Activated T-helper 17 cell treated with anti-CD3 and anti-CD28 coated beads, Interleukin-2, amount 50 U/mL, for 72 hours (primary cell): ENCODE measurements at places on chromosomes 2 and 18. TPM values are rescaled to one million over a fixed set of nuclear protein-coding genes. Genes with fewer than 3 reads are reported as not detected.

The ME2 gene
- total RNA-seq = 58.4 TPM

The PLGLB2 gene
- 1.6 TPM for total RNA-seq

DNA sequence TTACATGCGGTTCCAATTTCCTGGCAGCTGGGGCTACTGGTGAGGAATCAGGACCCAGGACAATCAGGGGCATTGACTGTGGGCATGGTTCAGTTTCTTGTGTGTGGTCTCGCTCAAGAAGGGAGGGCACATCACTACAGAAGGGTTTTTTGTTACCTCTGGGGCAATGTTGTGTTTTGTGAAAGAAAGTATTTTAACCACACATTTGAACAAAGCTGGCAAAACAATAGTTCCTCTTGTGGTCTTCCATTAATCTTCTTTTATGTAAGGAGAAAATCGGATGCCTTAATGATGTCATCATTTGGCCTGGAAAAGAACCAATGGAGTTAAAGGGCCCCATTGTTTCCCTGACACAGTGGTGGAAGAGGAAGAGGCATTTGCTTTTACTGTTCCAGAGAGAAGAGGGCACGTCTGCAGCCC, 197.4 kb downstream of the SH3BP4 start:
- ATAC-seq = no peak

- ATAC-seq = no peak
Observed at GRCh38 chr2:26883956-26884355, 36.0 kb downstream of the DPYSL5 start.

DNA sequence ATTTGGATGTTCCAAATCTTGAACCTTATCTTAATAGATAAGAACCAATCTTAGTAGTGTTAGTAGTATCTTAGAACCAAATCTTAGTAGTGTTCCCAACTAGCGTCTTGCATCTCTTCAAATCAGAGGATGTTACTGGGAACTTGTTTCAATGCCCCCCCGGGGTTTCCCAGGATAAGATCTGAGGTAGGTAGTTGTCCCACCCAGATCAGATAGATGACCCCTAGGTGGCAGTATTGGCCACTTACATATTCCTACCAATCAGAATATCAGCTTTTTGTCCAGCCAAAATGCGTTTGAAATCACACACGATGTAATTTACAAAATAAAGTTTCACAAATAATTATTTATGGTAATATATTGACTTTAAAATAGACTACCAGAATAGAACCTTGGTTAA, 314.8 kb downstream of the MBD2 start:
- ATAC-seq = peak; percentile 52

The STARD6 gene
- not detected for total RNA-seq

DNA sequence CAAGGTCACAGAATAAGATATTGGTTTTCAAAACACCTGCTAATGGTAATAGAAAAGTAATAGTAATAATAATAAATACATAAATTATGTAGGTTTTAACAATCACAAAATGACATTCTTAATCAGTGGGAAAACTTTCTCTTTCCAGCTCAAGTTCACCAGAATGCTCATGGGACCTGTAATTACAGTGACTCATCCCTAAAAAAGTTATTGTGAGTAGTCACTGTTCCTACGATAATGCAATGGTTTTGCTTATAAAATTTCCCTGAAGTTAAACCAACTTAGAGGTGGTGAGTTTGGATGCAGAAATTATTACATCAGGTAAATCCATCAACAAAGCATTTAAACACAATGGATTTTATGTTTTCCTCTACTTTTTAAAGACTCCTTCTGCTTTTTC, 502.3 kb downstream of the PID1 start:
- ATAC-seq = no peak

GRCh38 chr2:27709326-27709725, 45.6 kb downstream of the SLC4A1AP start:
- no peak for ATAC-seq

DNA sequence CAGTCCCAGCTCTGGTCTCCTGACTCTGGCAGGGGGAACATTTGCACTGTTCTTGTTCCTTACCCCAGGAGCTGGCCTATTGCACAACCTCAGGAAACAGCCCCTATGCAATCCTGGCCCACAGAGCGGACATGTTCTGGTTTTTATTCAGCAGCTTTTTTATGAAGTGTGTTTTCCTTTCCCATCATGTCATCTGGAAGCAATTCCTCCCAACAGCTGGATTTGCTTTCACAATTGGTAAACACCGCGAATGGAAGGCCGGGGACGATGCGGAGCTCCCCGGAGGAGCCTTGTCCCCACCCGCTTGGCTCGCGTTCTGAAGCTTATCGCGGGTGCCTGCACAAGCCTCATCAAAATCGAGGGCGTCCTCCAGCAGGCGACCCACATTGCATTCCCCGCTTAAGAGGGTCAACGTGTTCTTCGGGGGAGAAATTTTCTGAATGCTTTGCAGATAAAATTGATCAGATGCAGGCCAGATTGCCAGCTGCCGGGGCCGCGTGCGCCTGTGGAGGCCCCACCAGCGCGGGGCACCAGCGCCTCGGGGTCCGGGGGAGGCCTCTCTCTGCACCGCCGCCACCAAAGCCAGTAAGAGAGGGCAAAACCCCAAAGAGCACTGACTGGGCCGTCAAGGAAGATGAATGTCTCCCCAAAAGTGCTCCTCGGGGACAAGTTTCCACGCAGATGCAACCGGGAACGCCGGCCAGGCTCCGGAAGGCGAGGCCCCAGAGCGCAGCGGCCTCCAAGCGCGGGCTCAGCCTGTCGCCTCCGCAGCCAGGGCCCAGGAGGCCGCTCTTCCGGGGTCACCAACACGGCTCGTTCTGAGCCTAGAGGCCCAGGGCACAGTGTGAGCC, 60.3 kb upstream of the SP3 start:
- no peak for ATAC-seq

The LRATD1 gene
- not detected for total RNA-seq

The CDKL4 gene
- 0.50 TPM for total RNA-seq

The PDIA6 gene
- total RNA-seq = 206 TPM

DNA sequence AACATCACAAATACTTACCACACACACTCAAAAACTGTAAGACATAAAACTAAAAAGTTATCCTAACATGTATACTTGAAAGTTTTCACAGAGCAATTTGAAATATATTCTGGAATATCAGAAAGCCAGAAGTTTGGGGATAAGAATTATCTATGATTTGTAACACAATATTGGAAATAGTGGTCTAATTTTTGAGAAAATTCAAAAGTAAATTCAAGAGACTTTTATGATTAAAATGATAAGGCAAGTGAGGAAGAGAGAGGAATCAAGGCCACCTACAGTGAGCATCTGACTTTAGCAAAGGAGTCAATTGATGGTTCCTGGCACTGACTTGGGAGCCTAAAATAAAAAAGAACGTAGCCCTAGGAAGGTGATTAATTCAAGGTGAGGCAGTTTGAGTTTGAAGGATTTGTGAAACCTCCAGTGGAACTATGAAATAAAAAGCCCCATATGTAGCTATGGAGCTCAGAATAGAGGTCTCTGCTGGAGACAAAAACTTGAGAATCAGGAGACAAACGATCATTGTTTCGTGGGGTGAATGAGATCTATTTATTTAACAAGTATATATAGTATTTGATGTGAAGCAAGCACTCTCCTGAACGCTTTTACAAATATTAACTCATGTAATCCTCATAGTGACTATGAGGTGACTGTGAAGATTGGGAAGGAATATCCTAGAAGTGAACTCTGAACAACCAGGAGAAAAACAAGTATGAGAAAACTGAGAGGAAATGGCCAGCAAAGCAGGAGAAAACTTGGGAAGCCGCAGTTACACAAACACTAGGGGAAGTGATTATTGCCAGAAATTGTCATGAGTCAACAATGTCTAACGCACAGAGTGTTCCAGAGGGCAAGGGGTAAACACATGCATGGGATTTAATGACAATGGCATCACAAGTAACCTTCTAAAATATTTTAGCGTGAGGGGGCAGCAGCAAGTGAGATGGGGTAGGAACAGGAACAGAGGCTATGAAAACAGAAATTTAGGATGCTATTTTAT, 12.8 kb downstream of the TFPI start:
- ATAC-seq = no peak

DNA sequence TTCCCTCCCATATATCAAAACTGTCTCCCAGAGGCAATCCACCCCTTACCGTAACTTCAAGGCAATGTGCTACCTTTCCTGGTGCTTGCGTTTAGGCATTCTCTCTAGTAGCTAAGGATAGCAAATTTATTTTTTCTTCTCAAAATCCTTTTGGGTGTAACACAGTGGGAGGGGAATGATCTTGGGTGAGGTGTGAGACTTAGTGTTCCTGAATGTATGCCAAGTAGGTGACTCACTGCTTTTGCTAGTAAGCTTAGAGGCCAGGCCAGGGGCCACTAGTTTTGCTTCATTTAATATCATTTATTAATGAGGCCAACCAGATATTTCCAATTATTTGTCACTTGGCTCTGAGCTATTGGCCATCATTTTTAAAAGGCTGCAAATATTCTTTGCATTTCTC, 135.5 kb downstream of the NAPG start:
- ATAC-seq = no peak

The GNAL gene
- total RNA-seq = 0.30 TPM

DNA sequence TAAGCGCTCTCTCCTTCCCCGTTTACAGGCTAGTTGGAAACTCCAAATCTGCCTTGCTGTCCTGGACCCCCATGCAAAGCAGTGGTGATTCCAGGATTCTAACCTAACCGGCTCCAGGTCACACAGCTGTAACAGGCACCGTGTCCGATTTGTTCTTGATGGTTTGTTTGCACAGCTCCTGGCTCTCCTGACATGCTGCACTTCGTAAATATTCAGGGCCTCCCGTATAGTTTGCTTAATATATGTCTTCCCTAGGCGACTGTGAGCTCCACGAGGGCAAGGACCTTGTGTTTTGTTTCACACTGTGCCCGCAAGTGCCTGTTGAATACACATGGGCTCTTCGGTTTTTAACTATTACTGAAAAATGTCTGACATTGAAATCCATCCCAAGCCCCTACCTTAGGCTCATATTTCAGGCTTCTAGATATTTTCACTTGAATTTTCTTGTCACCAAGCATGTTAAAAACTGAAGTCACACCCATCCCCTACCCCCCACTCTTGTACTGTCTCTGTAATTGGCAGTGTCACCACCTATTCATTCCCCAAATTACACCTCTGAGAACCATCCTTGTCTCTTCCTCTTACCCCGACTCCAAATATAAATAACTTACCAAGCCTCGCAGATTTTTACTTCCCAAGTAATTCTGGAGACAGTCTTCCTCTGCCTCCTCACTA, 1.0 kb upstream of the PUM2 start:
- ATAC-seq = no peak

- no peak for ATAC-seq
Observed at GRCh38 chr2:225112362-225113126, 70.3 kb upstream of the DOCK10 start.

GRCh38 chr2:170766693-170767092, 3.5 kb upstream of the ERICH2 start:
- no peak for ATAC-seq

- ATAC-seq = no peak
Observed at GRCh38 chr2:46878886-46879285, 36.7 kb downstream of the MCFD2 start.

The PAX8 gene
- 0.86 TPM for total RNA-seq

- no peak for ATAC-seq
Observed at GRCh38 chr18:59575995-59576394, 121.2 kb downstream of the CCBE1 start.

The DES gene
- not detected for total RNA-seq

The MYCN gene
- total RNA-seq = not detected

- ATAC-seq = no peak
Observed at GRCh38 chr2:218319813-218320365, 27.6 kb upstream of the TMBIM1 start.

The ANKRD36C gene
- total RNA-seq = 67.1 TPM

The EVX2 gene
- total RNA-seq = not detected

- ATAC-seq = no peak
Observed at GRCh38 chr2:115782286-115782685, 1339.8 kb downstream of the DPP10 start.

DNA sequence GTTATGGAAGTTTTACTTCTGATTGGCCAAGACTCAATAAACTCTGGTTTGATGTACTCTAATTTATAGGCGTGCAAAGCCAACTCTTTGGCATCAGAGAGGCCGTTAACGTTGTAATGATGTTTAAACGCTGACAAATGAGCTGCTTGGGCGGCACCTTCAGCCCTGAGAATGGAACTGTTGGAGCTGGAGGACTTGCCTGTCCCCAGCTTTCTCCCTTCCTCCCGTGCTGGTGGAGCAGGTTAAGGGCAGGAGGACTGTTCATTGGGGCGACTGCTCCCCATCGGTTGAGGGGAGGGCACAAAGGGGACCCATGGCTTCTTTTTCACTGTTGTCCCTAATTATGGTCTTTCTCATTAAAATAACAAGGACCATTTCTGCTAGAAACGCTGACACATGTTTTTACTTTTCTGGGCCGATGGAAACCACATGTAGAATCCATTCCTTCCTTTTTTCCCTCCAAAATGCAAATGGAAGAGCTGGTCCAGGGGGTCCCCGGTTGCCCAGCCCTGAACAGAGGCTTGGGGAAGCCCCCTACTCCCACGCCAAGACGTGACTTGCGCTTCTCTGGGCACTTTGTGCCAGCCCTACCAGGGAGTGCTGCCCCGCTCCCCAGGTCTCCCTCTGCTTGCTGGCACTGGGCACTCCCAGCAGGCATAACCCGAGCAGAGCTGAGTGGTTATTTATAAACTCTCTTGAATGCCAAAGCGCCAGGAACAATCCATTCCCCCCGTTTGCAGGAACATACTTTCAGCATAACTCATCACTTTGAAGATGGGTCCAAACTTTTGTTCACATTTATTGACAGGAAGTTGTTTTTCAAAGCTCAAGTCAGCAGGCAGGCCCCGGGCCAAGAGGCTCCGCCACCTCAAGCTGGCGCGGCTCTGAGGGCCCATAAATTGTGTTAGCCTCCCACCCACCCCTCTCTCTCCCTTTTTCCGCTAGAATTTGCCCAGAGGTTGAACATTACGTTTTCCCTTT, 170.1 kb downstream of the ASB1 start:
- no peak for ATAC-seq

DNA sequence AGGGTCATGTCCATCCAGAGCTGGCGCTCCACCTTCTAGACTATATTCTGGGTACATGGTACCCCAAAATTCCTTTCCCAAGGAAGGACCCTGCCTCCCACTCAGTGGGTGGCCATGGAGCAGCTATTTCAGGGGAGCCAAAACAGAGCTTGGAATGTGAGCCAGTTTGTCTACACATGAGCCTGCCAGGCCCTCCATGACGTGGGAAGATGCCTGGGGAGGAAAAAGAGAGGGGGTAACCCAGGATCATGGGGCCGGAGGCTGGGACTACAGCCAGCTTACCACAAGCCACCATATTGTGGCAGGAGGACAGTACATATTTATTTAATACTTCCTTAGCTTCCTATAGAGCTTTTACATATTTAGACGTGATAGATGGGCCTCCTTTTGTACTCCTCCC, 414.7 kb upstream of the TNP1 start:
- no peak for ATAC-seq

- ATAC-seq = no peak
Observed at GRCh38 chr2:3633982-3634595, 23.9 kb upstream of the ALLC start.
